Stimulated activated CD4-positive, alpha-beta T cell treated with anti-CD3 and anti-CD28 coated beads, Interleukin-15, amount 100 ng/mL, for 48 hours (primary cell): ENCODE measurements at places on chromosomes 1 and 21.

DNA sequence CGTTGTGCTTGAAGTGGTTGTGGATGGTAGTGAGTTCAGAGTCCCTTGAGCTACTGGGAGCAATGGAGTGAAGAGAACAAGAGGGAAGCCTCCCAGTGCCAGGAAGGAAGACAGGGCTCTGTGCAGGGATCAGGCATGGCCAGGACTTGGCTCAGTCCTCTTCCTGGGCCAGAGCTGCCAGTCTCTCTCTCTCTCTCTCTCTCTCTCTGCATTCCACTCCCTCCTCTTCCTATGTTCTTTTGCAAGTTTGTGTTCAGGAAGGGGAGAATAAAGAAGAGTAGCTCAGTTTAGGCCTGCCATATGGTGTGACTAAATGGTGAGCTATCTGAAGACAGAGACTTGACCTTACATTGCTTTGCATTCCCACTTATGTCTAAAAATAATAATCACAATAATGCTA lies 20.5 kb upstream of the RPTN start:
- DNase-seq: no peak

DNA sequence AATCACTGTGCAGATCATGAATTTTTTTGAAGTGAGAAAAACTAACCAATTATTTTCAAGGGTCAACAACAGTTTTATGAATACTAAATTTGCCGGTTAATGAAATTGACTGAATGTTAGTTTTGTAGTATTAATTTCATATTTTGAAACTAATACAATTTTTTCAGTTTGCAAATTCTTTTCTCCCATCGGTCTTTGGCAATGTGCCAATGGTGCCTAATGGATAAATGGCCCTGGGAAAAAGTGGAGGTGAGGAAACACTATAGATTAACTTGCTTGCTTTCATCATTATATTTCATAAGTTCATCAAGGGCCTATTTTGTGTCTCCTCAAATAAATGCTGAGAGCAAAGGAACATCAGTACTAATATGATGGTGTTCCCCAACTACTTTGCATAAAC lies 4.1 kb downstream of the C1orf141 start:
- no peak for DNase-seq

GRCh38 chr1:166197141-166197540 lies 30.3 kb upstream of the FAM78B start:
- no peak for DNase-seq

- DNase-seq: no peak
Observed at GRCh38 chr21:38741950-38742256, 63.8 kb upstream of the ETS2 start.

DNA sequence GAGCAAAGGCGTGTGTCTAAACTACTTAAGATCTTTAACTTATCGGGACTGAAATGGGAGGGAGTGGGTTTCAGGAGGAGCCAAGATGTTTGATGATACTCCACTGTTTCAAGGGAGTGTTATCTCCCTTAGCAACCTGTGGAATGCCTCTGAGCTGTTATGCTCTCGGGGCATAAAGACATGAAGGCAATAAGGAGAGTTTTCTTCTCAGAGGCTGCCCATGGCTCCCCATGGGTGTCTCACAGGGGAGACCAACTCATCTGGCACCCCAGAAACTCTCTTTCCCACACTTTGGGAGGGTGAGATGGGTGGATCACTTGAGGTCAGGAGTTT lies 130.0 kb downstream of the LIPI start:
- no peak for DNase-seq

- no peak for DNase-seq
Observed at GRCh38 chr1:22739648-22740385, 29.2 kb downstream of the EPHB2 start.

DNA sequence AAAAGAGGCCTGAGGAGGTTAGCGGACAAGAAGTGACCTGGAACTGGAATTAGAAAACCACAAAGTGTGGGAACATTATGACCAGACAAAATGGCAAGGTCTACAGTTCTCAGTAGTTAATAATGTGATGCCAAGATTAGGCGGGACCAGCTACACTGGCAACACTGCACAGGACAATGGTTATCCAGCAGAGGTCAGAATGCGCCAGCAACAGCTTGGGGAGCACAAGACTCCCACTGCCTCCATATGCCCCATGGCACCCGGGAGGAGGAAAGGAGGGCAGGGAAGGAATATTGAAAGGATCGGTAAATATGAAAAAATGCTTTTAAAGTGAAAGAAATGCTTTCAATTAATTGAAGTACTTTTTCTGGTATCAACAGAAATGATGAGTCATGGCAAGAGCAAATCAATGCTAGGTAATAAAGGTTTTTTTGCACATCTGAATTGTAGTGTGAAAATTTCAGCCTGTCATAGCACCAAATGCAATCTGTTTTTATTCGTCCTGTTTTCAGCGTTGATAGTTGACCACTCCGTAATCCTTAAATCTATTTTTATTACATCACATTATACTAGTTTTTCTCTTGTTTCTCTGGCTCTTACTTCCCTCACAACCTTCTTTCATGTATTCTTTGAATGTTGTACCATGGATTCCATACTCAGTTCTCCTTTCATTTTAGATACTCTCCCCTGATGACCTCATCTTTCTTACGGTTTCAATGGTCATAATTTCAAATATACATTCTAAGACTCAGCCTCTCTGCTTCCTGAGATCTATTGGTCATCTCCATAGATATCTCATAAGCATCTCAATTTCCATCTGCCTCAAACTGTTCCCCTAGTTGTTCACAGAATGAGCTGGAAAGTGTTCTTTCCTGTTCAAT lies 30.7 kb downstream of the VCAM1 start:
- no peak for DNase-seq

DNA sequence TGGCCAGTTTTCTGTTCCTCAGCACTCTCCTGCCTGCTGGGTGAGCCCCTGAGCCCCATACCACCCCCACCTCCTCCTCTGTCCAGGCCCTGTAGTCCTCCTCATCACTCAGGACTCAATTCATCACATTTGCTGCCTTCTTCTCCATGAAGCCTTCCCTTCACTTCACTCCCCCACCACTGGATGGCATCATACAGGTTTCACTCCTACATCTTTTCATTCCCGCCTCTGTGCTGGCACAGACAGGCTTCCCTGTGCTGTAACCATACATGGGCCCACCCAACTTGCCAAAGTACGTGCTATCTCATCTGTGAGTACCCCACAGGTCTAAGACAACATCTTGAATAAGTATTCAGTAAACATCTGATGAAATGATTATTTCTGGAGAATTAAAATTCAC lies 56.9 kb downstream of the SLC45A1 start:
- no peak for DNase-seq

GRCh38 chr1:44672254-44672955 lies 1.9 kb downstream of the TMEM53 start:
- DNase-seq: no peak

GRCh38 chr1:57072401-57073110 lies 106.7 kb upstream of the C8B start:
- DNase-seq: no peak

DNA sequence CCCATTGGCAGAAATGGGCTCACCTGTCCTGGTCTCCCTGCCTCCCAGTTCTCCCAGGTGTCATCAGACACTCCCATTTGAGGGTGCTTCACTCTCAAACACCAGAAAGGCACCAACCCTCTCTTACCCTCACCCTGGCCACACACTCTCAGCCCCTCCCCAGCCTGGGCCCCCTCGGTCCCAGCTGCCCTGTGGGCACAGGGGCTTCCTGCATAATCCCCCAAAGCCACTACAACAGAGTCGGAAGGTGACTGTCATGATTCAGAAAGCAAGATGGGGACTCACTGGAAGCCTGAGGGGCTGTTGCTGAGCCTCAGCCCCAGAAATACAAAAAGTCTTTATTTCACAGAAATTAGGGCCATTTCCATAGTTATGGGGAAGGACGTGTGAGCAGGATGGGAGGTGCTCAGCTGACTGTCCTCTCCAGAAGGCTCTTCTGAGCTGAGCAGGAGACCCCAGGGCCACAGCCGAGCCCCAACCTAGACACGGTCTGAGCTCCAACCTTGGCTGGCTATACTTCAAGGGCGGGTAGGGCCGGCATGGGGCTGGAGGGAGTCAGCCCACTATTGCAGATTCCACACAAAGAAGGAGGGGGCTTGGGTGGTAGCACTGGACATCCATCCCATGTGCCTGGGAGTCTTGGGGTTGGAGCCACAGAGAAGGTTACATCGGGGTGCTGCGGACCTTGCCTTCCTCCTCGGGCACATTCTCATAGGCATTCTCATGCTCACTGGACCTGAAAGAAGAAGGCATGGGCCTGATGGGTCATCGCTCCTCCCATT lies 6.3 kb downstream of the PDZK1IP1 start:
- no peak for DNase-seq

GRCh38 chr1:181469829-181470228 lies 13.5 kb upstream of the CACNA1E start:
- DNase-seq: no peak

DNA sequence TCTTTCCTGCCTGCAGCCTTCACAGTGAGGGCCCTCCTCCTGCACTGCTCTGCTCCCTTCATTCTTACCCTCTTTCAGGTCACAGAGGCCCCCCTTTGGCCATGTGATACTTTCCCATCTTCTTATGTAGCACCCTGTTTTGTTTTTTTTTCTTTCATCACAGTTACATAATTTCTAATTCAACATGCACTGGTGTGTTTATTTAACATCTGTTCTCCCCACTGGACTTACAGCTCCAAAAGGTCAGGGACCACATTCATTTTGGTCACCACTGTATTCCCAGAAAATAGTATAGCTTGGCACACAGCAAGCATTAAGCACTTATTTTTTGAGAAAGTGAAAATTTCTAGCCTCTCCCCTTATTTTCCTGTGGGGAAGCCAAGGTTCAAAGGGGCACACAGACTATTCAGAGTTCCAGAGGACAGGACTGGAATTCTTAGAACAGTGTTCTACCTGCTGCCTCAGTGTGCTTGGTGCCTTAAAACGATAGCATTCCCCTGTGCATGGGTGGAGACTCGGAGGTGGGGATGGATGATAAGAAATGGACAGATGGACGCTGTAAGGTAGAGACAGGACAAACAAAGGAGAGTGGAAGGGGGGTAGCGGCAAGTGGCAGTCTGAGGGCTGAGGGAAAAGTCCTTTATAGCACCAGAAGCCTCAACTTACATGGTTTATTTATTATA lies 5.3 kb downstream of the DENND2D start:
- DNase-seq: no peak

DNA sequence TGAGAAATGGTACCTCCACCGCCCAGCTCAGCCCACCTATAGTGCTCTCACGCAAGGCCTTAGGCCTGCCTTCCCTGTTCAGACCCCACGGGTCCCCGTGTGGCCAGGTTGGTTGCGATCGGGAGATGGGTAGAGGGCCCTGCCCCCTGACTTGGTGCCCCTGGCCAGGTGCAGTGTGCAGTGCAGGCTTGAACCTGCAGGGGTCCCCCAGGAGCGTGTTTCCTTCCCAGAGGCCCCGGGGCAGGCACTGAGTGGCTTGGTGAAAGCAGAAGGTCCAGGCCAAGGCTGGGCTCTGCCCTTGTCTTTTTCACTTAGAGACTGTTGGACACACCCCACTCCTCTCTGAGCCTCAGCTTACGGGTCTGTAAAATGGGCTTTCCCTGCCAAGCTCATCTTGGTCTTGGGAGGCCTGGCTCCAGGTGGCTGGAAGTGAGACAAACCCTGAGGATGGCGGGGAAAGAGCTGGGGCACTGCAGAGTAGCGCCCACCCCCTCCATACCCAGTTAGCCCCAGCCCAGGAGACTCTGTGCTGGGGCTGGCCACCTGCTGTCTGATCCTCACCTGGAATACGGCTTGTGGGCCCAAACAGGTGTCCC lies 9.3 kb upstream of the HES5 start:
- DNase-seq: no peak

GRCh38 chr1:19921310-19921709 lies 2.1 kb downstream of the PLA2G2E start:
- no peak for DNase-seq

DNA sequence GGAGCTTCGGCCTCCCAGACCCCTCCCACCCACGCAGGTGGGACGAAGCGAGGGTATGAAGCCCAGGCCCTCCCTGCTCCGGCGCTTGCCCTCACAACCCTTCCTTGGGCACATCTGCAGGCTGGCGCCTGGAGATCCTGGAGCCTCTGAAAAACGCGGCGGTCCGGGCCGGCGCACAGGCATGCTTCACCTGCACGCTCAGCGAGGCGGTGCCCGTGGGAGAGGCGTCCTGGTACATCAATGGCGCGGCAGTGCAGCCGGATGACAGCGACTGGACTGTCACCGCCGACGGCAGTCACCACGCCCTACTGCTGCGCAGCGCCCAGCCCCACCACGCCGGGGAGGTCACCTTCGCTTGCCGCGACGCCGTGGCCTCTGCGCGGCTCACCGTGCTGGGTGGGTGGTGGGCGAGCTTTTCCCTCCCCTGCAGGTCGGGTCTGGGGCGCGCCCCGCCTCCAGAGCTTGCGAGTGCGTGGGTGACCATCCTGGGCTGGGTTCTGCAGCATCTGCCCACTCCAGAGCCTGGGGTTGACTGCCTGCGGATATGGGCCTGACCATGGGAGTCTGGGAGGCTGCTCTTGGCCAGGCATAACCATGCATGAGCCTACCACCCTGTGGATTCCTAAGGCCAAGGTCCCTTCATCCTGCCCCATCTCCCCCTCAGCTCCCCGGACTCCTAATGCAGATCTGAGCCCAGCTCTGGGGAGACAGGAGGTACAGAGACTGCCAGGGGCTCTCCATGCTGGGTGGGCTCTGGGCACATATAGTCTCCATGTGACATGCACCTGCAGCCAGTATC lies 89.8 kb downstream of the TRIM11 start:
- DNase-seq: no peak

DNA sequence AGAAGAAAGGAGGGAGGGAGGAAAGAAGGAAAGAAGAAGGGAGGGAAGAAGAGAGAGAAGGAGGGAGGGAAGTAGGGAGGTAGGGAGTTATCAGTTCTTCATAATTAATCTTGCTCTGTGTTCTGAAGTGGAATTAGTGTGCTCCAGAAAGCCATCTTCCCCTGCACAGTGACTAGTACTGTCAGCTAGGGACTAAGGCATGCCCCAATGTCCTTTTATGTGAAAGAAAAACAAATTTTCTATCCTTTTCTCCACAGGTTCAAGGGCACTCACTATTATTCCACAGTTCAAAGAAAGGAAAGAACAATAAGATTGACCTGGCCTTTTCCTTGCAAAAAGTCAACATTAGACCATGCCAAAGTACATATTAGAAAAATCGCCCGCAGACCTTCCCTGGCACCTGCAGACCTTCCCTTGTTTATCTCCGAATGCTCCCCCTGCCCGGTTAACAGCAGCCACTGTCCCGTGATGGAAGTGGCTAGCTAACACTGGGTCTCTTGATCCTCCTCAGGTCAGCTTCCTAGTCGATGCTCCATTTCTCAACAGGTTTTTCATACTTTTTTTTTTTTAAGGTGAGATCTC lies 107.2 kb upstream of the EDEM3 start:
- no peak for DNase-seq

GRCh38 chr1:245771511-245772281 lies 616.9 kb downstream of the KIF26B start:
- no peak for DNase-seq

DNA sequence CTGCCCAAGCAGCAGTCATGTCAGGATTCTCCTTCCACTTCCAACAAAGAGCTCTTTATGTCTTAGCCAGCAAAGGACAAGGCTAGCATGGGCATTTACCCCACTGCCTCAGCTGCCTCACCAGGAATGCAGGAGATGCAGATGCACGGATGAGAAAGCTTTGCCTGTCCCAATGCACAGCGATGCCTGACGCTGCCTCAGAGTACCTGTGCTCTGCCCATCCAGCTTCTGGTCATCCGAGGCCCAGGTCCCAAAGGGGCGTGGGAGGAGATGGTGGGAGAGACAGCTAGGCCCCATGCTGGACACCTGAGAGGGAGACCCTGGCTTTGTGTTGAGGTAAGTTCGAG lies 59.0 kb downstream of the IRF2BP2 start:
- DNase-seq: no peak
